ENCODE measurements at places on chromosomes 12 and 14.

- no peak for DNase-seq
Measured at GRCh38 chr14:77026930-77027537, 1.5 kb downstream of the IRF2BPL start.

DNA sequence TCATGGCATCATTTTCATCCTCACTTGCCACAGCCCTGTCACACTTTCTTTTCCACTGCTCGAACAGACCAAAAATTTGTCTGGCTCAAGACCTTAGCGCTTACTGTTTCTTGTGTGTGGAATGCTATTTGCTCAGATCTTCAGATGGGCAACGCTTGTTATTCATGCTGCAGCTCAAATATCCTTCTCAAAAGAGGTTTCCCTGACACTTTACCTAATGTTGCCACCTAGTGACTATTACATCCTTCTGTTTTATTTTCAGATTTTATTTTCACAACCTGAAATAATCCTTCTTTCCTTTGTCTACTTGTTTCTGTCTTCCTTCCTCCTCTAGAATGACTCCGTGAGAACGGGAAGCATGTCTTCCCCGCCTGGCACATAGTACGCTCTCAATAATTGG lies 5.6 kb downstream of the FBXO33 start:
- peak; percentile 75 for DNase-seq

DNA sequence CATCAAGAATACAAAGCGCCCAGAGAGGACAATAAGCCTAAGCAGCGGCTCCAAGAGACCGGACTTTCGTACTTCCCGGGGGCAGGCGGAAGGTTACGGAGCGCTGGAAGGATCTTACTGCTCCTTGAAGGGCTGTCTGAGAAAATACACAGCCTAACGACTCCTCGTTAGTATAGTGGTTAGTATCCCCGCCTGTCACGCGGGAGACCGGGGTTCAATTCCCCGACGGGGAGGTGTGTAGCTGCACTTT lies 12.1 kb upstream of the TMPO start:
- DNase-seq, result peak; percentile 96

DNA sequence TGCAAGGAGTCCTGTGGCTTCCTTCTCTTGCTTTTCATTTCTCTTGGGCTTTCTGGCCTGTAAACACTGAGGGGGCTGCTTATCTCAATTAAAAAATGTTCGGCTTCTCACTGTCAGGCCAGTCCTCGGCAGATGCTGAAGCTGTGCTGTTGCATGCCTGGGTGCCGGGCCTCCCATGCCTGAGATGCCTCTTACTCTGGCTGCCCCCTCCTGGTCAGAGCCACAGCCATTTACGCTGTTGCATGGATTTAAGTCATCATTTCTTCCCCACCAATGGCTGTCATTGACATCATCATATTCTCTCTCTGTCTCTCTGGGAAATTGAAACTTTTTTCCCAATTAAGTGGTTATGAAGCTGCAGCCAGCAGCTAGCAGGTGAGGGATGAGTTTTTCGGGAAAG lies 53.7 kb downstream of the FOXN4 start:
- no peak for DNase-seq

- no peak for DNase-seq
Measured at GRCh38 chr12:46459111-46459510, 86.5 kb upstream of the SLC38A2 start.

GRCh38 chr14:89391123-89391522 lies 25.9 kb downstream of the FOXN3 start:
- no peak for DNase-seq

- DNase-seq, result no peak
Measured at GRCh38 chr14:95569440-95569839, 34.6 kb downstream of the GLRX5 start.

- no peak for DNase-seq
Measured at GRCh38 chr12:118359541-118359915, 13.2 kb downstream of the TAOK3 start.

- no peak for DNase-seq
Measured at GRCh38 chr14:73851000-73851399, 631 bp upstream of the PTGR2 start.

GRCh38 chr12:33304176-33304575 lies 135.4 kb downstream of the SYT10 start:
- DNase-seq, result no peak

DNA sequence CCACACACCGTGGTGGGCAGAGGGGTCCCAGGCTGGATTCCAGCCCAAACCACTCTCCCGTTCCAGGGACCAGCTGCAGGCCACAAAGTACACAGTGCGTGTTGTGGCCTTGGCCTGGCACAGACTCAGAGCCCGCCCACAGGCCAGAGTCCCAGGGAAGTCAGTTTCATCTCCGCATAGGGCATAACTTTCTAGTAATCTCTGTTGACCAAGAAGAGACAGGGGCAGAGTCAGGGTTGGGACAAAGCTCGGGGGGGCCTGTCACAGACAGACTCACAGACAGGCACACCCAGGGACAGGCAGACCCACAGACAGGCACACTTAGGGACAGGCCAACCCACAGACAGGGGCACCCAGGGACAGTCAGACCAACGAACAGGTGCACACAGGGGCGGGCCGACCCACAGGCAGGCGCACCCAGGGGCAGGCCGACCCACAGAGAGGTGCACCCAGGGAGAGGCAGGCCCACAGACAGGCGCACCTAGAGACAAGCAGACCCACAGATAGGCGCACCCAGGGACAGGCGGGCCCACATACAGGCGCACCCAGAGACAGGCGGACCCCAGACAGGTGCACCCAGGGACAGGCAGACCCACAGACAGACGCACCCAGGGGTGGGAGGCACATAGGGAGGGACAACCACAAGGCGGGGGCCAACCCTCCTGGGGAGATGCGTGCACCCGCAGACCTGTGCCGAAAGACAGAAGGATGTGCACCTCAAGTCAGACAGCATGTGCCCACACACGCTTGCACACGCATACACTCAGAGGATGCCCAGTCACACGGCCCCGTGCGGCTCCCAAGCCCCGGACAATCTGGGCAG lies 323.3 kb upstream of the RTL1 start:
- no peak for DNase-seq

DNA sequence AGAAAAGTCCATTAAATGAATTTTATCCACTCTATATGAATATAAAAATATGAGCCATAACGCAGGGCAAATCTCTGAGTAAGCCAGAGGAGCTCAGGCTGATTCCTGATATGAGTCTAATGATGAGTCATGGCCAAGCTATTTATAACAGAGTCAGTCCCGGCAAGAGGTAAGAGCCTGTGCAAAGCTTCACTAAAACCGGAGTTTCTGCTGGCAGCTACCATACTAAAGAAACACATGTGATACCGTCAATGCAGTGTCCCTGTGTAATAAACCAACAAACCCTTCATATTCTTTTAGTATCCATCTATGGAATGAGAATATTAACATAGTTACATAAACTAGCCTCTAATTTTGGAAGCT lies 319.4 kb downstream of the KCNC2 start:
- DNase-seq, result peak; percentile 72

DNA sequence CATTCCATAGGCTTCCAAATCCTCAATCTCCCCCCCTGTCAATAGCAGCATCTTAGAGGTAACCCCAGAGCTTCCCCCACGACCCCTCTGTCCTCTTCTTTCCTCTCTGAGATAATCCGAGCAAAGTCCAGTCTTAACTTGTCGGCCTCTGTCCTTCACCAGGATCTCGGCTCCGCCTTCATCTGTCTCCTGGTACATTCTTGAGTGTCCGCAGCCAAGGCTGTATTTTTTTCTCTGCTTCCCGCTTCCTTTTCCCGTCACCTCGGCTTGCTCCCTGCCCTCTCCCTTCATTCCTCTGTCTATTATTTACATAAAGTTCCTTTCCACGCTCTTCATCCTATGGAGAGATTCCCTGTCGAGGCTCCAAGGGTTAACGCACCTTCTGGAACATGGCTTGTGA lies 153.9 kb upstream of the GSC start:
- DNase-seq, result no peak

GRCh38 chr14:65937079-65937959 lies 524.8 kb downstream of the FUT8 start:
- DNase-seq, result no peak

- no peak for DNase-seq
Measured at GRCh38 chr12:52400906-52401305, 5.2 kb downstream of the KRT82 start.

DNA sequence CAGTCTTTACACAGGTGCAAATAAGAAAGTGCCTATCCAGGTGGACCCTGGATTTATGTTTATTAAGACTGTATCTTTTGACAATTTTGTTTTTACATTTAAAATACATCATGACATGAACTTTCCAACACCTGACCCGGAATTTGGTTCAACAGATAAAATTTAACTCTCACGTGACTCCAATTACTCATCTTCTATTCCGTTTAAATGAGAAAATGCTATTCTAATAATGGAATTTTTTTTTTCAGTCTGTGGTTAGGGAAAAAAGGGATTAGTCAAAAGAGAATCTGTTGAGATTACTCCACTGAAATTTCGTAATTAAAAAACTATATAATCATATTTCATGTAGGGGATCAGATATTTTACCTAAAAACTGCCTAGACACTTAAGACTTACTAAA lies 11.1 kb downstream of the VPS37B start:
- no peak for DNase-seq

DNA sequence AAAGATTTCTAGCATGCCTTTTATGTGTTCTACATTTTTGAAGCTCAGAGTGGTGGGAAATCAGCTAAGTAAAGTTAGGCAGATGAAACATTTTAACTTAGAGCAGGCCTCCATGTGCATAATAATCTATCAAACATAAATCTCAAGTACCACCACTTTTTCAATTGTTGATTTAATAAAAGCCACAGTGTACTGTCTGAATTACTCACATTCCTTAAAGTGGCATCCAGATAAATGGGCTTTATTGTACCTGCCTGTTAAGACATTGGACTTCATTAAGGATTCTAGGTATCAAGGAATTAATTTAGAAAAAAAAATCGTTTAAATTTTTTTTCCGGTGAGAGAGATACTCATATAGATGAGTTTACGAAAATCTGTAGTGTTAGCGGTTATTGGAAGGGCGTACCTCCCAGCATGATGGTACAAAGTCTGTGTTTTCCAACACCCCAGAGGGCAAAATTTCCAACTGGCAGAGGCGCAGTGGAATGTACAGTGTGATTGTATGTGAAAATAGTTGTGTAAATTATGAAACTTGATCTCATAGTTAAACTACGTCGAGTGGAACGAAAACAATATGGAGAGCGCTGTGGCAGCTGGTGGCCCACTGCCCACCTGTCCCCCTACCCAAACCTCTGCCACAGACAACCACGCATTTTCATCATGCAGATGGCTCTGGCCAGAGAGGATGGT lies 25.0 kb downstream of the ELK3 start:
- peak; percentile 78 for DNase-seq

GRCh38 chr12:807041-807735 lies 54.8 kb downstream of the WNK1 start:
- DNase-seq, result no peak

DNA sequence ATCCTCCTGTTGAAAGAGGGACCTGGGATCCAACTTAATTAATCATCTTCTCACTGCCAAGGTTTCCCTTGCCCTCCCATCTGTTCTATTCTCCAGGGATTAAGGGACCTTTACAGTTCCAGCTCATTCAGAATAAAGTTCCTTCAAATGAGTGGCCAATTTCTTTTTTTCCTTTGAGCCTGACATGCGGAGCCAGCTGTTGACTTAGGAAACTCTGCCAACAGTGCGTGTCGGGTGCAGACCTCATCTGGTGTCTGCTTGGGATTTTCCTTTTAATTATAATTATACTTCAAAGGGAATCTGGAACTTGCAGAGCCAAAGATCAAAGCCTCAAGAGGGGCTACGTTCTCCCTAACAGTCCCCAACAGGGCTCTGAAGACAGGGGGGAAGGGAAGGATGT lies 64.8 kb downstream of the CCDC60 start:
- peak; percentile 31 for DNase-seq

GRCh38 chr12:131752451-131752850 lies 41.6 kb downstream of the SFSWAP start:
- DNase-seq, result no peak

- DNase-seq, result no peak
Measured at GRCh38 chr12:57191410-57191809, 25.2 kb upstream of the NXPH4 start.

- no peak for DNase-seq
Measured at GRCh38 chr12:15886372-15887042, 4.3 kb downstream of the STRAP start.

DNA sequence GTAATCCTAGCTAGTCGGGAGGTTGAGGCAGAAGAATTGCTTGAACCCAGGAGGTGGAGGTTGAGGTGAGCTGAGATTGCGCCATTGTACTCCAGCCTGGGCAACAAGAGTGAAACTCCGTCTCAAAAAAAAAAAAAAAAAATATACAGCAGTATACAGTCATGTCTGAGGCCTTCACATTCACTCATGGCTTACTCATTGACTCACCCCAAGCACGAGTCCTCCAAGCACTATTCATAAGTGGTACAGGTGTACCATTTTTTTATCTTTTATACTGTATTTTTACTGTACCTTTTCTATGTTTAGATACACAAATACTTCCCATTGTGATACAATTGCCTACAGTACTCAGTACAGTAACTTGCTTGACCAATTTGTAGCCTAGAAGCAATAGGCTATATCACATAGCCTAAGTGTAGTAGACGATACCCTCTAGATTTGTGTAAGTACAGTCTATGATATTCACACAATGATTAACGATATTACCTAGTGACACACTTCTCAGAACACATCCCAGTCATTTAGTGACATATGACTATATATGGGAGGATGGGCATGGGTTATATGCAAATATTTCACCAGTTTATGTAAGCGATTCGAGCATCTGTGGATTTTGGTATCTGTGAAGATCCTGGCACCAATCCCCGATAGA lies 12.2 kb downstream of the LLPH start:
- no peak for DNase-seq

- DNase-seq, result no peak
Measured at GRCh38 chr12:91422127-91422526, 239.5 kb upstream of the DCN start.

- no peak for DNase-seq
Measured at GRCh38 chr12:112308652-112309051, 73.6 kb downstream of the HECTD4 start.

- DNase-seq, result no peak
Measured at GRCh38 chr14:86815341-86815740, 1177.6 kb downstream of the GALC start.
